Ascending aorta (tissue), 2 donors: ENCODE measurements at places on chromosomes 2 and 18.

DNA sequence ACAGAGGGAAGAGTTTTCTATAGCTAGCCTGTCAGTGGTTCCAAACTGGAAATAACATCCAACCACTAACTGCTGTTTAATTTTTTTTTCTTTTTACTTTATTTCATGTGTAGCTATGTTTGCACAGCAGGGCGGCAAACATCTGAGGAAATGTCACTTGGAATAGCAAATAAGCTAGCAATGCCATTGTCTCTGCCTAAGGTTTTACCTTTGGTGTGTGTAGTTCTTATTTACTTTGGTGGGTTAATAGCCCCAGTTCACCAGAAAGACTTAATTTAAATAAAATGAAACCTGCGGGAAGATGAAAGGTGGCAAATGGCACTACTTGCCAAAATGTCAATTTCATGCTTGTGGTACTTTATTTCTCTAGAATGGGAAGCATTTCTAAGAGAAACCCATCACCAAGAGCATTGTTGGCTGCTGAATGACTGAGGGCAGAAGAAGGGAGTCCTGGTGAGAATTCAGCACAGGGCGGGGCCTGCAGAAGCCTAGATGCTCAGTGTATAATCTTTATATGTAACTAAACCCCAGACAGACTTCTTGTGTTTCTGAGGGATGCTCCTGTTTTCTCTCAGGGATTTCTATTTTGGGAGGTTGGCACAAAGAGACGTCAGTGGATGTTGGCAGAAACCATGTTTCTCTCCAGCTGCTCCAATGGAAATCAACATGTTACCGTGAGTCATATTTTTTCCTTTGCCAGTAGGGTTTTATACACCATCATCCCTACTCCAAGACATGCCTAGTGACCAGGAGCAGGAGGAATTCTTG is 300.4 kb upstream of the NT5C1B start:
- no peak for DNase-seq

DNA sequence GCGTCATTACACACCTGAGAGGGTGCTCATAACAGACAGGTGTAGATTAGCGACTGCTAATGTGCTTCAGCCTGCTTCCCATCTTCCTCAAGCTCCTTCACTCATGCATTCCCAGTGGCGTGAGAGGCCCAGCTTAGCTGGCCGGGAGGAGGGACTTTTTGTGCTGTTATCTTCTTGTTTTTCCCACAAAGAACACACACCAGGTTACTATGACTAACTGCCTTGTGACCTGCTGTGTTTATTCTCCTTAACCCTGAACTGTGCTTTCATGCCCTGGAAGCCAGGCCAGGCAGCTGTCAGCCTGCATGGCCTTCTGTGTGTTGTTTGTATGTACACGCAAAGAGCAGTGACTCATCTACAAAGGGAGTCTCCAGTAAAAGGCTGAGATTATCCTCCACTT is 143.8 kb downstream of the PIEZO2 start:
- no peak for DNase-seq

- DNase-seq, result no peak
These were observed 486.5 kb downstream of the TDRD15 start for GRCh38 chr2:21610304-21610703.

DNA sequence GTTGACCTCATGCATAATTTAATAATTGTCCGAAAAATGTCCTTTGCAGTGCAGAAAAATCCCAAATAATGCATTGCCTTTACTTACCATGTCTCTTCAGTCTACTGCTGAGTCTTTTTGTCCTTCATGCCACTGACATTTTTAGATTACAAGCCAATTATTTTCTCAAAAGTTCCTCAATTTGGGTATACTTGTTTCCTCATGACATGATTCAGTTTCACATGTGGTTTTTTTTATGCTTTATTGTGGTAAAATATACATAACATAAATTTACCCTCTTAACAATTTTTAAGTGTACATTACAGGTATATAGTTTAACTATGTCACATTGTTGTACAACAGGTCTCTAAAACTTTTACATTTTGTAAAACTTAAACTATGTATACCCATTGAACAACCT is 81.0 kb downstream of the EPC2 start:
- no peak for DNase-seq

DNA sequence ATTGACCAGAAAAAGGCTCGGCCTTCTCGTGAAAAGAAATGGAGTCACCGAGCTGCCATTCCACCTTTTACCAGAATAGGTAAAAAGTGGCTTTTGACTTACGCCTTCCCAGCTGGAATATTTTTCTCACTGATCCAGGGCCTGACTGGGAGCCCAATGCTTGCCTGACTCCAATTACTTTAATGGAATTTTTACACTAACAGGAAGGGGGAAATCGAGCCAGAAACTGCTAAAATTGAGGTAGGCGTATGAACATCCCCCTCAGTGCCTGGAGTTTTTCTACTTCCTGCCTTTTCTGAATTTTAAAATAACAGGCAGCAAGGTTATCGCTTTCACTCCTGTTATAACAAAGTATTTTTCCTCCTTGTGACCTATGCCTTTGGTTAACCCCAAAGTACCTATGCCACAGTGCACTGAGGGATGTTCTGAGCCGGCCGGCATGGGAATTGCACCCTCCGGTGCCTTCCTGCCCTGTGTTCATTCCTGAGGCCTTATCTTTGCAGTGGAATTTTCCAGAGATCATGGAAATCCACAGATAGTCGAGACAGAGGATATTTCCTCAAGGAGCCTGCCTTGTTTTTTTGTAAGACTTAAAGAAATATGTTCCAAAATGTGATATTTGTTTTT is 18.3 kb upstream of the RPL31 start:
- peak; percentile 33 for DNase-seq

GRCh38 chr2:138277062-138277461 is 224.5 kb upstream of the SPOPL start:
- DNase-seq, result no peak

DNA sequence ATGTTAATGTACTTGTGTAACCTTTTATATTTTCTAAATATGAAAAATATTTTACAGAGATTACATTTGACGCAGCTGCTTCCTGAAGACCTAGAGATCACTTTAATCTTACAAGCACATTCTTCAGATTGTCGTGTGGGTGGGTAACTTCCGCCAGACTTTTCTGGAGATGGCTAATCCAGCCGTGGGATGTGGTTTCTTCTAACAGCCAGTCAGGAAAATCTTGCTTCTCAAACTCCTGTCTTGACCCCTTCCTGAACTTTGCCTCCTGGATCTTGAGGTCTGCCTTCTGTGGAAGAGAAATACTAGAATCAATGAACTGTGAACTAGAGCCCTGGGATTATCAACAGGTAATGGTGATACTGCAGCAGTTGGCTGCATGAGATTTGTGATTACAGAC is 401.6 kb upstream of the TNP1 start:
- DNase-seq, result no peak

DNA sequence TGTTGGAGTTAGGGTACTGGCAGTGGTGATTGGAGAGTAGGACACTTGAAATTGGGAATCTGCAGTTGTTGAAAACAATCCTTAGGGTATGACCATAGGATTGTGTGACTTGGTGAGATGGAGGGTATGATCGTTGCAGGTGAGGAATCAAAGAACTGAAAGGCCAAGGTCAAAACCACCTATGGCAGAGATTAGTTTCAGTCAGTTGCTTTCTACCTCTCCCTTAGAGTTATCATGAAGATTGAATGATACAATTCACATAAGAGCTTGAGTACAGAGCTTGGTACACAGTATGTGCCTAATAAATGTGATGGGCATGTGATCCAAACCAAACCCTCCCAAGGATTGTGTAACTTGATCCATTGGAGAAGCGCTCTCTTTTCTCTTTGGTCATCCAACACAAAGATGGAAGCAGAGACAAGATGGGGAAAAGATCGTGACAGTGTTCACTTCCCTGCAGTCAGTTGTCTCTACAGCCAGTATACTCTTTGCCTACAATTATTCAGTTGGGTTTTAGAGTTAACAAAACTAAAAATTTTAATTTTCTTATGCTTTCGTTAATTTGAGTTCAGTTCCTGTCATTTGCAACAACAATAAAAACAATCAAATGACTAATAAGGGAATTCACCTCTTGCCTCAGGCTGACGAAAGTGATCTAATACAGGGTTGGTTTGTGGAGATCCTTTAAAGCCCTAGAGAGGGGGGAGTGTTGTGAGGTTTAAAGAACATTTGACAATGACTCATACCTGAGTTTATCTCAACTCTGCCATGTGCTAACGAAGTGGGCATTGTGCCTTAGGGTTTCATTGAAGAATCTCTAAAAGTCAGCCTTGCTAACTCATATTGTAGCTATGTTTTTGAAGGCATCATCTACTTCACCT is 14.8 kb upstream of the SMAD2 start:
- no peak for DNase-seq

DNA sequence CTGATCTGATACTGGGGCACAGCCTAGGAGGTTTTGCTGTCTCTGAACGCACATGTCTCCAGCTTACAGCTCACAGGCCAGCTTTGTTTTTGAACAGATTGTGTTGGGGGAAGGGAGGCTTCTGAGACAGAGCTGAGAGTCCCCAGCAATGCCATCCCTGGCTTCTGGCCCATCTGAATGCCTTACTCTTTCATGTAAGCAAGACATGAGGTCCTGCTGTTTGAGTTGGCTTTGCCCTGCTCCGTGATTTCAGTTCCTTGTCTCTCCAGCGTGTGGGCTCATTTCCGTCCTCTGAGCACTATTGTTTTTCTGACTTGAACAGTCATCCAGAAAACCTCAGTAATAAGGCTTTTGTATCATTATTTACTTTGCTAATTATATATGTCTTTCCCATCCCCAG is 194.9 kb upstream of the TNP1 start:
- DNase-seq, result peak; percentile 70

- DNase-seq, result no peak
These were observed 23.0 kb upstream of the CEP68 start for GRCh38 chr2:65033178-65033577.

GRCh38 chr18:76955524-76956170 is 133.3 kb downstream of the ZNF236 start:
- DNase-seq, result no peak

DNA sequence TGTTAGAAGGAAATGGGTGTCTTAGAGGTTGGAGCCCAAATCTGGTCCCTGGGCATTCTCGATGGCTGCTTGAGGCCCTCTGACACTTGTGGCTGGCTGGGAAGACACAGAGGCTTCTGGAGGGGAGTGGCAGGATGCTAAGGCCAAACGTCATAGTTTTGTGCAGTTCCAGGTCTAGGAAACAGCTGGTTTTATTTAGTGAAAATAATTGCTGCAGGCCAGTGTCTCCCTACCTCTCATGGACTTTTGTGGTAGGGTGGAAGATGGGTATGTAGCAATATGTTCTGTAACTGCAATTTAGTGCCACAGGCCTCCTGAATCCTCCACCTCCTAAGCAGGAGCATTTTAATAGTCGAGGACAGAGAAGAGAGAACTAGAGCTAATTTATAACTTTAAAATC is 32.2 kb upstream of the SPRED2 start:
- DNase-seq, result no peak
